CD4-positive, alpha-beta T cell treated with Interleukin-17A for 1 hour (primary cell): ENCODE measurements at places on chromosomes 4 and X.

DNA sequence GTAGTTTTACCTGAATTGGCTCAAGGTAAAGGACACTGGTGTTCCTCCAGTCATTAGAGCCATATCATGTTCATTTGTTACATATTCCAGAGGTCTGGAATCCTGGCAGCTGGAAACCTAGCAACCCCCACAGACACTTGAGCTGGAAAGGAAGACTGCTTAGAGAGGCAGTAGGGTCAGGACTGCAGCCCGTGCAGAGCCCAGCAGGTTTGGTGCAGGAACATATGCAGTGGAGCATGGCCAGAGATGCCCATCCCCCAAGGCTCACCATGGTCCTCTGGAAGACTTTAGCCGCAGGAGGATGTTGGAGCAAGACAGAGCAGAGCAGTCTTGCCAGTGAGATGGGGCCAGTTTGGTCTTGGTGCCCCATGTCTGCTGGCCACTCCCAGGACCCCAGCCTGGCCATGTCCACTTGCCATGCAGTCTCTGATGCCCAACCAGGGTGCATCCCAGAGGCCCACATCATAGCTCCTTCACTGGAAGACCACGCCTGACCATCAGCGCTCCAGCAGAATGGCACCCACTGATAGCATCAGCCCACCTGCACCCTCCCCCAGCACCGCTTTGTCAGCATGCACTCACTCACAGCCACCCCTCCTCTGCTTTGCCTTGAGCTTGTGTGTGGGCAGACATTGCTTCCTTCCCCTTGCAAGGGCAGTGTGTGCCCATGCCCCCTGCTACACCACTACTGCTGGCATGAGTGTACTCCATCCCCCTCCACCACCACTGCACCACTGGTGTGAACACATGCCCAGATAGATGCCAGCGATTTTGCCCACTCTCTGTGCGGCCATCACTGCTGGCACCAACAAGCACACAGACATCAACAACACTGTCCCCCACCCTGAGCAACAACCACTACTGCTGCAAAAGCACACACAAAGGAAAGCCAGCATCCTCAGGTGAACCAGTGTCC is 190.3 kb upstream of the SPOCK3 start:
- no peak for DNase-seq

DNA sequence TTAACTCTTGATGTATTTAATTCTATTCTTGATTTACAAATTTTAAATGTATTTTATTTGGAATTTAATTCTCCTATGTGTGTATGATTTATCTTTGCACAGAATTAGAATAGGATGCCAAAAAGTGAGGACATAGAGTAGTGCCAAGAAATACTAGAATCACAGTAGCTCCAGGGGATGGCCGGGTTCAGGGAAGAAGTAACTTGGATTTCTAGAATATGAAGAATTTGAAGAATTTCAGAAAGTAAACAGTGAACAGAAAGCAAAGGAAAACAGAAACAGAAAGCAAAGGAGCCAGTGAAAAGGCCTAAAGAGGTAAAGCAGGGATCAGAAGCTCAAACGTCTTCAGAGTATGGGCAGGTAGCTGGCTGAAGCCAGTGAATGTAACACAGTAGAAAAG is 1187.6 kb downstream of the RPA4 start:
- no peak for DNase-seq

GRCh38 chr4:176276710-176277109 is 7.7 kb upstream of the ASB5 start:
- no peak for DNase-seq

DNA sequence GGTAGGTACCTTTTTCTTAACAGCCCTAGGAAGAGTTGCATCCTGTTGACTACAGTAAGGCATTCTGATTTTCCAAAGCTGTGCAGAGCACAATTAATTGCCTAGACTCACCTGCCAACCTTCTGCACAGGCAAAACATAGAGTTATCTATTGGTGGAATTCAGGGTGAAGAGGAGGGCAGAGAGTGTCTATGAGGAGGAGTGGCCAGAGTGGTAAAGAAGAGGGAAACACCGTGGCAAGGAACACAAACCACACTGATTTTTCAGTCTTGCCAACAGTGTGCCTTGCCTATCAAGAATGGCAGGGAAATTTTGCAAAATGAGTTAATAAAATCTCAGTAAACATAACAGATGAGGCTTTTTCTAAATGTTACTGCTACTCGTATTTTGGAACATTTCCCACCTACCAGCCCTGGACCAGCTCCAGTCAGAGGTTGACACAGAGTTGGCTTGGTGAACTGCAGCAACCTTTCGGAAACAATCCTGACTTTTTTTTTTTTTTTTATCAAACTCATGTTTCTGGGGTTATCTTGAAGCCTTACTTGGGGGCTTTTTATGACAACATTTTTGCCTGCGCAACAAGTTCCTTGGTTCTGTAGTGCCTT is 67.9 kb upstream of the CAPN6 start:
- no peak for DNase-seq

GRCh38 chrX:125444659-125445058 is 125.0 kb downstream of the TEX13C start:
- DNase-seq = no peak

DNA sequence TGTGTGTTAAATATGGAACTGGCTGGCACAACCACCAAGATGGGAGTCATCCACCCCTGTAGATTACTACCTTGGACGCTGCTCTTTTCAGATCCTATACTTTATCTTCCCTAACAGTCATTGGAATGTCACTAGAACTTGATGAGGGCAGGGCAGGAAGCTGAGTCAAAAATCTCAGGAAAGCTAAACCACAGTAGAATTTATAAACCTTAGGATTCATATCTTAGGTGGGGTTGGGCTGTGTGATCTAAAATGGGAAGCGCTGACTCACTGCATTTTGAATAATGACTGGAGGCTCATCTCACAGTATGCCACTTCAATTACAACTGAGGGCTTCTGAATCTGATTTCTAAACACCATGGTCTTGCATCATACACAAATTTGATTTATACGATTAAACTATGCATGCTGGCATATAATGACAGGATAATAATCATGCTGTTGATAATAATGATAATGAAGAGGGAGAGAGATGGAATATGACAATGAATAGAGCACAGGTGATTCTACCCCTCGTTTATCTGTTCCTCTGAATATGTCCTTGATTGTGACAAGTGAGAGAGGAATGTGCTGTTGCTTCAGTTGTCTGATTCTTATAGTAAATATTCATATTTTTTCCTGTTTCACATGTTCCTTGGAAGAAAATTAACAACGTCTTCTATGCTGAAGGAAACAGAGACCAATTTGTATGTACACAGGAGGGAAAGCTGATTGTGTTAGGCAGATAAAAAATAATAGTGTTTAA is 270.3 kb upstream of the HS3ST1 start:
- DNase-seq = no peak

- DNase-seq = no peak
Measured at GRCh38 chrX:43964936-43965335, 8.3 kb downstream of the NDP start.

DNA sequence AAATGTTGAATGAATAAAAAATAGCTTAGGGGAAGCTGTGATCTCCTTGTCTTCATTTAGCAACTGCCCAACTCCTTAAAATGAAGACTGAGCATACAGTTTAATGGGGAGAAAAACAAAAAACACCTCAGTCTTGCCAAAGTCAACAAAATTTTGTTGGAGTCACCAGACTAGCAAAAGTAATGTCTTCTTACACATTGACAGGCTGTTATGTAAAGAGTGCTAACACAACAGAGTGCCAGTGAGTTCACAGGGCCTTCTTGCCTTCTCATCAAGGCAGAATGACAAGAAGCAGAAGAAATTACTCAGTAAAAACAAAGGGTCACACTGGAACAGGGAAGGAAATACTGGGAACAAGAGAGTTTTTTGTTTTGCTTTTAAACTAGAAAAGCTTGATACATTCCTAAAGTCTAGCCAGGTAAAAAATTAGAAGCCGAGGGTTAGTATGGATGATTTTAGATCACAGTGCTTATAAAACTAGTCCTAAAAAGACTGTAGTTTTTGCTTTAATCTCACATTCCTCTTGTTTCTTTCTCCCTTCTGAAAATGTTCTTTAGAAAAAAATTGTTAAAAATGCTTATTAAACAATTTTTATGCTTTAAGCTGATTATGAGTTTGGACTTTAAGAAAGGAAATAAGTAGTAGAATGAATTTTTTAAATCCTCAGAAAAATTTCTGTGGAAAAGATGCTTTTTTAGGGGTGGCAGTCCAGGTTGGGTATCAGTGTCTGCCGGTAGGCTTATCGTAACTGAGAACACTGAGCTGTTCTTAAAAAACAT is 38.7 kb upstream of the FRAS1 start:
- no peak for DNase-seq

DNA sequence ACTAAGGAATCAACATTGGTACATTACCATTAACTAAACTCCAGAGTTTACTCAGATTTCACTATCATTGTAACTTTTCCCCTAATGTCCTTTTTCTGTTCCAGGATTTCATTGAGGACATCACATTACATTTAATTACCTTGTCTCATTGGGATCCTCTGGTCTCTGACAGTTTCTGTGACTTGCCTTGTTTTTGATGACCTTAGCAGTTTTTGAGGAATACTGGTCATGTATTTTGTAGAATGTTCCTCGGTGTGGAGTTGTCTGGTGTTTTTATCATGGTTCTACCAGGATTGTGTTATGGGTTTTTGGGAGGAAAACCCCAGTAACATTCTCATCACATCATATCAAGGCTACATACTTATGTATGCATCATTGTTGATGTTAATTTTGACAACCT is 95.6 kb upstream of the TBC1D9 start:
- DNase-seq = no peak

GRCh38 chr4:162938738-162939485 is 227.8 kb downstream of the NAF1 start:
- DNase-seq = no peak

DNA sequence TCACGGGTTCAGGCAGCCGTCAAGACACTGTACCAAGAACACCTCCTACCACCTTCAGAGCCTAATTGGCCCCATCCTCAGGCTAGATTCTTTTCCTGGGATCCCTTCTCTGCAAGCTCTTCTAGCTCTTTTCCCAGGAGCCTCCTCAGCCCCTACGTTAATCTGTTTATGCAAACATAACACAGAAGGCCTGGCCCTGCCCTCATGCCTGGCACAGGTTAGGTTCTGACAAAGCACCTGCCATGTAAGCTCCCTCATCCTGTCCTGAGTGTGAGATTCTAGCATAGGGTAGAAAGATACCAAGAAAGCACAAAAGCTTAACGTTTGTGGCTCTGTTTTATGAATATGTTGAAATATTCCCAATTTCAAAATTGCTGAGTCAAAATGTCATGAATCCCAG is 93.6 kb downstream of the IRF2 start:
- DNase-seq = no peak

- DNase-seq = no peak
Measured at GRCh38 chr4:185205697-185206342, 2.0 kb upstream of the CFAP97 start.

- no peak for DNase-seq
Measured at GRCh38 chr4:185119927-185120630, 23.0 kb upstream of the SLC25A4 start.

GRCh38 chr4:760616-761015 is 55.0 kb downstream of the PCGF3 start:
- DNase-seq = no peak

- no peak for DNase-seq
Measured at GRCh38 chr4:70706516-70706915, 15.2 kb upstream of the RUFY3 start.

- no peak for DNase-seq
Measured at GRCh38 chr4:152577708-152578396, 42.0 kb upstream of the FBXW7 start.

DNA sequence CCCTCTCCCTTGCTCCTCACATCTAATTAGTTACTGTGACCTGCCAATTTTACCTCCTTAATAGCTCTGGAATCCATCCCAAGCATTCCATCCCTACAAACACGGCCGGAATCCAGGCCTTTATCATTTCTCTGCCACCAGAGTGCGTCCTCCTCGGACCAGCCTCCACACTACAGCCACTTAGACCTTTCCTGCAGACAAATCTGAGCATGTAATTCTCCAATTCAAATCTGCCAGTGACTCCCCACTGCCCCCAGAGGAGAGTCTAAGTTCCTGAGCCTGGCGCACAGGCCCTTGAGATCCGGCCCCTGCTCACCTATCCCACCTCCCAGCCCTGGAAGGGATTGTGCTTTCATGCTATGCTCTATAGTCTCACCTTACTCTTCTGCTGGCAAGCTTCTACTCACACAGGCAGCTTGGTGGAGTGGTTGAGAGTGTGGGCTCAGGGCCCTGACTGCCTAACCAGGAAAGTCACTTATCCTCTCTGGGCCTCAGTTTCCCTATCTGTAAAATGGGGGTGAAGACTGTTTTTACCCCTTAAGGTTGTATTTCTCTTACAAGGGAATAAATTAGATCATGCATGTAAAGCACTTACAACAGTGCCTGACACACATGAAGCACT is 31.2 kb downstream of the PJA1 start:
- DNase-seq = no peak

GRCh38 chr4:52822972-52823701 is 39.0 kb upstream of the RASL11B start:
- DNase-seq = no peak

DNA sequence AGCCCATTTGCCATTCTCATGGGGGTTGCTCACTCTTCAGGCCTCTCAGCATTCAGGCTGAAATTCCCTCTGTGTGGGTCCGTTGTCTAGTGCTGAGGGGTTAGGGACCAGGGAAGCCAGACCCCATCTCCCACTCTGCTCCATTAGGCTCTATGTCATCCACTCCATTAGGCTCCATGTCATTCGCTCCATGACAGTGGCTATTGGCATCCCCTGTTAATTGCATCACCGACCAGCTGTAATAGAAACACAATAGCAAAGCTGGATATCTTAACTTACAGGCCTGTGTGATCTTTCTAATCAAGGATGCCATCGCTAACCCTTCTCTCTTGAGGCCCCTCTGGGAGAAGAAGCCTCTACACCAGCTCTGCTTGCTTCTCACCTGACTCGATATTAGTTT is 25.7 kb upstream of the ZNF518B start:
- DNase-seq = no peak

- DNase-seq = no peak
Measured at GRCh38 chr4:126604268-126604867, 1028.4 kb upstream of the INTU start.
